ENCODE measurements at places on chromosomes 7 and 10.

DNA sequence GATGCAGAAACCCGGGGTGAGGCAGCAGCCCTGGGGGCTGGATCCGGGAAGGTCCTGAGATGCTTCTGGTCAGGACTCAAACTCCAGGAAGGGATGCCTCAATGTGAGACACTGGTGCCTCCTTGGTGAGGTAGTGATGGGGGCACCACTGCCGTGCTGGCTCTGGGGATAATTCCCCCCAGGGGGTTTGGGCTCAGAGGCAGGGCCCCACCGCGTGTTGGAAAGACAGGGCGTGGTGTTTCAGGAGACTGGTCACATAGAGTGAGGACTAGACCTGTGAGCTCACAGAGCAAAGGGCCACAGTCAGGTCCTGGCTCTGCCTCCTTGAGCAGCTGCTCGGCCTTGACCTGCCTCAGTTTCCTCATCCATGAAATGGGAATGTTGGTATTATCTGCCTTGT lies 361.9 kb downstream of the GLRX3 start:
- H3K36me3 ChIP-seq = no peaks in the 10 kb centered on the region
- H3K27me3 ChIP-seq = peaks cover 10% of the 10 kb centered on the region
- DNase-seq = no peak
- no peak overlapping the region for H3K27ac ChIP-seq

DNA sequence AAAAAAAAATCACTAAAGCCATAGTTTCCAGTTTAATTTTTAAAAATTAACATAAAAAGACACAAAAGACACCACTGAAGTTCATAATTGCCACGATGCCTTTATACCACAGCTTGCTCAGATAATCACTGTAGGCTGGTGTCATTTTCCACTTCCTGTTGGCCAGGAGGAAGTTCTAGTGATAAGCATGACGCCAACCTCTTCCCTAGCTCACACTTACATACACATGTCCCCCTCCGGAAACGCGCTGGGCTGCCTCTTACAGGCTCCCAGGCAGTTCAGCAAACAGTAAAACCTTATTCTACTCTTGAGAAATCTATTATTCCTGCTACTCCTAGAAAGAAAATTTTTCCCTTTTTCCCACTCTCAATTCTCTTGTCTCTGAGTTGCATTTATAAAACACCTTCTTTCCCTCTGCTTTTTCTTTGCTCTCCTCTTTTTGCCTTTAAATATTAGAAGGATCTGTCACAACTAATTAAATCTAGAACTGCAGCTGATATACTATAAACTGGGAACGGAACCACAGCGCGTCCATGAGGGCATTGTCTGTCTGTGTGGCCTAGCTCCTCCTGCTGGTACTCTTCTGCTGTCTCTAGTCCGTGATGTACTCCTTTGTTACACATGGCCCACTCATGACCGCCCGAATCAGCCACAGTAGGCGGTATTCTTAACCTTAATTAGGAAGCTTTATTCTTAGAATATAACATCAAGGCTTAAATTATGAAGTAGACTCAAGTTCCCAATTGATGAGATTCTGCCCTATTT lies 664.9 kb downstream of the CNTNAP2 start:
- peaks cover 3% of the 10 kb centered on the region for H3K27me3 ChIP-seq
- DNase-seq = no peak
- H3K36me3 ChIP-seq = no peaks in the 10 kb centered on the region
- H3K4me1 ChIP-seq = no peaks in the 10 kb centered on the region
- no peak overlapping the region for H3K27ac ChIP-seq

DNA sequence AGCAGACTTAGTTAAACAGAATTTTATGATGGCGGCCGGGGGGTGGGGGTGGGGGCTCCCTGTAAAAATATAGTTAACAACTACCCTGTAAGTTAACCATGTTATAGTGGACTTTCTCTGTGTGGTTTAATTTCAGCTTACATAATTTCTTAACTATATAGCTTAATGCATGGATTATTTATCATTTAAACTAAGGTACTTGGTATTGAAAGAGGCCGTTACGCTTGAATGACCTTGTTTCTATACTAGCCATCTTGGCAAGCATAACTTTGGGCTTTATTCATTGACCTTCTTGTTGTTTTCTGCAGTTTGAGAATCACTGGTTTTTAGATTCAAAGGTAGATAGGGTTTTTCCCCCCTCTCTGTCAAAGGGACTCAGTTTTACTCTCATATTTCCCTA lies 8.4 kb downstream of the EIF4EBP2 start:
- peaks cover 30% of the 10 kb centered on the region for H3K4me1 ChIP-seq
- H3K36me3 ChIP-seq = peaks cover 10% of the 10 kb centered on the region
- H3K27ac ChIP-seq = peak overlapping the region; percentile 18
- H3K27me3 ChIP-seq = no peaks in the 10 kb centered on the region

DNA sequence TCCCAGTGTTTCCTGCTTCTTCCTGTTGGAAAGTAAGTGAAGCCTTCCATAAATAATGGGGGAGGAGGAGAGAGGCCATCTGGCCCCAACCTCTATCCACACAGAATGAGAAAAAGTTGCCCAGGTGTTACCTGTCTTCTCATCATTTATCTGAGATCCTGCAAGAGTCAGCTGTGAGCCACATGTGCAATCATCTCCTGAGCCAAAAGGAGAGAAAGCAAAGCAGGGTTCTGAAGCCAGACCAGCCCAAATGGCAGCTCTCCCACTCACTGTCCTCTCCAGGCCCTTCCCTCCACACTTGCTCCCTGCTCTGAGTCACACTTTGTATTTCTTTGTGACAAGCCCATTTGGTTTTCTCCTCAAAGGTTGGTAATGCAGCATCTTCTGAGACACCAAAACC lies 65.9 kb downstream of the FAM204A start:
- peaks cover 45% of the 10 kb centered on the region for H3K27me3 ChIP-seq
- no peak overlapping the region for H3K4me3 ChIP-seq
- H3K27ac ChIP-seq = no peak overlapping the region
- H3K4me1 ChIP-seq = peaks cover 11% of the 10 kb centered on the region

DNA sequence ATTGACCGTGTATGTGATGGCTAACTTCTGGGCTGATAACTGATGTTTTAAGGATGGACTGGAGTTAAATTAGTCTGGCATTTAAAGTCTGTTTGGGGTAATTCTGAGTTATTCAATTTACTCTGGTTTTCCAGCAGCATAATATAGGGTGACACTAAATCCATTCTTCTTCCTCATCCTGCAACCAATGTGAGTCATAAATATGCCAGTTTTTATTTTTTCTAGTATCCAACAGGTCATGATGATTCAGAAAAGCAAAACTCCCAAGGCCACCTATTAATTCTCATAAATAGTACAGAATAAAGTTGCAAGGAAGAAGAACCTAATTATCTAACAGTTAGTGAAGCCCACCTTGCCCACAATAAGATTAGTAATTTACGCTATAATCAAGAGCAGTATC lies 7.5 kb upstream of the EPHB6 start:
- H3K27ac ChIP-seq = no peak overlapping the region
- DNase-seq = no peak
- no peaks in the 10 kb centered on the region for H3K36me3 ChIP-seq
- H3K4me1 ChIP-seq = peaks cover under 1% of the 10 kb centered on the region
- H3K27me3 ChIP-seq = peaks cover 11% of the 10 kb centered on the region

- no peak for DNase-seq
- H3K4me3 ChIP-seq = no peak overlapping the region
- no peak overlapping the region for H3K27ac ChIP-seq
- no peaks in the 10 kb centered on the region for H3K36me3 ChIP-seq
- H3K27me3 ChIP-seq = peaks cover 28% of the 10 kb centered on the region
Observed at GRCh38 chr7:32169228-32169627, 99.0 kb upstream of the PDE1C start.

GRCh38 chr10:47081264-47081663 lies 170.0 kb downstream of the PTPN20 start:
- H3K4me3 ChIP-seq = no peak overlapping the region
- H3K27me3 ChIP-seq = no peaks in the 10 kb centered on the region
- no peak overlapping the region for H3K27ac ChIP-seq
- H3K36me3 ChIP-seq = no peaks in the 10 kb centered on the region

- no peaks in the 10 kb centered on the region for H3K27me3 ChIP-seq
- H3K27ac ChIP-seq = no peak overlapping the region
- H3K4me3 ChIP-seq = no peak overlapping the region
- H3K4me1 ChIP-seq = no peaks in the 10 kb centered on the region
- H3K36me3 ChIP-seq = peaks cover 60% of the 10 kb centered on the region
Observed at GRCh38 chr7:107907790-107908189, 16.8 kb downstream of the DLD start.

DNA sequence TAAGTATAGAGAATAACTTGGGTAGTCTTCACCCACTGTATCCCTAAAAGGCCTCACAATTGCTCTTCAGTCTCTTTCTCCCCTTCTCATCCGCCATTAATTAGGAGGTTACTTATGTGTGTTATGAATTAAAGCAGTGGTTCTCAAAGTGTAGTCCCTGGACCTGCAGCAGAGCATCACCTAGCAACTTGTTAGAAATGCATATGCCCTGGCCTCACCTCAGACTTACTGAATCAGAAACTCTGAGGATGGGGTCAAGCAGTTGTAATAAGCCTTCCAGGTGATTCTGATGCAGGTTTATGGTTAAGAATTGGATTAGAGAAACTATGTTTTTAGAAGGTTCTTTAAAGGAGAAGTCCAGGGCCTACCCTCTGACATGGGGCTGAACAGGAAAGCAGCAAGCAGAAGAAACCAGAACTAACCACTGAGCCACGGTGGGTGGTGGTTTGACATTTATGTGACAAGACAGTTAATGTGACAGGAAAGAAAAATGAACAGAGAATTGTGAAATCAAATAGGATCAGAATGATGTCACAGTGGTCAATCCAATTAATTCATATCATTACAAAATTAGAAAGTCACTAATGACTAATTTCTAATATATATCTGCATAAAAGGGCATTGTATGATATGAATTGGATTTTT lies 37.6 kb downstream of the ENTPD1 start:
- H3K27ac ChIP-seq = no peak overlapping the region
- H3K36me3 ChIP-seq = no peaks in the 10 kb centered on the region
- H3K27me3 ChIP-seq = peaks cover 20% of the 10 kb centered on the region
- H3K4me3 ChIP-seq = no peak overlapping the region
- no peaks in the 10 kb centered on the region for H3K4me1 ChIP-seq
- no peak for DNase-seq

GRCh38 chr7:42235741-42236161 lies 1.3 kb downstream of the GLI3 start:
- peak overlapping the region; percentile 89 for H3K4me3 ChIP-seq
- peaks cover 80% of the 10 kb centered on the region for H3K4me1 ChIP-seq
- no peaks in the 10 kb centered on the region for H3K36me3 ChIP-seq
- no peaks in the 10 kb centered on the region for H3K27me3 ChIP-seq
- no peak for DNase-seq
- H3K27ac ChIP-seq = peak overlapping the region; percentile 89

DNA sequence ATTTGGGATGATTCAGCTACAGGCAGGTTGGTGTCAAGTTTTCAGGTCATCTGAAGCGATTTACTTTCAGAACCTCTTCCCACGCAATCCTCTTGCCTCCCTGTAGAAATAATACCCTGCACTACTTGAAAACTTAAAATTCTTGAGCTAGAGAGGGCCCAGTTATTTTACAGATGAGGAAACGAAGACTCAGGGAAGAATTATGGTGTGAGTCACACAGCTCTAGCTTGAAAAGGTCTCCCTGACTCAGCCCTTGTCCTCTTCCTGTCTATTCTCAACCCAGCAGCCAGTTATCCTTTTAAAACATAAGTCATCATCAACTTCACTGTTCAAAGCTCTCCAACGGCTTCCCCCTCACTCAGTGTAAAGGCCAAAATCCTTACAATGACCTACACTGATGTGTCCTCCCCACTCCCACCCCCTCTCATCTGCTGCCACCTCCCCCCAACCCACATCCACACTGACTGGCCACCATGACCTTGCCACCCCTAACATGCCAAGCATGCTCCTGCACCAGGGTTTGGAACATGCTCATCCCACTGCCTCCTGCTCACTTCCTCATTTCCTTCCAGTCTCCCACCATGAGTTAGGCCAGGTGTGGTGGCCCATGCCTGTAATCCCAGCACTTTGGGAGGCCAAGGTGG lies 3.4 kb downstream of the DNMBP start:
- no peak overlapping the region for H3K4me3 ChIP-seq
- H3K36me3 ChIP-seq = peaks cover 4% of the 10 kb centered on the region
- DNase-seq = no peak
- peak overlapping the region; percentile 60 for H3K27ac ChIP-seq
- no peaks in the 10 kb centered on the region for H3K27me3 ChIP-seq

DNA sequence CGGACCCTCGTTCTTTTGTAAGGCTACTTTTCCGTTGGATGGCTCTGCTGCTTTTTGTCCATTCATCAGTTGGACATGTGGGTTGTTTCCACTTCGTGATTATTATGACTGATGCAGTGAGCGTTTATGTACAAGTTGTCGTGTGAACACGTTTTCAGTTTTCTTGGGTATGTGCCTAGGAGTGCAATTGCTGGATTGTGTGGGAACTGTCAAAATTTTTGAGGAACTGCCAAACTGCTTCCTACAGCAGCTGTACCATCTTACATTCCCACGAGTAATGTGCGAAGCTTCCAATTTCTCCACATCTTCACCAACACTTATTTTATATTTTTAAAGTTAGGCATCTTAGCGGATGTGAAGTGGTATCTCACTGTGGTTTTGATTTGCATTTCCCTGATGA lies 10.4 kb downstream of the FKBP6 start:
- H3K36me3 ChIP-seq = no peaks in the 10 kb centered on the region
- H3K4me1 ChIP-seq = peaks cover 22% of the 10 kb centered on the region
- no peaks in the 10 kb centered on the region for H3K27me3 ChIP-seq
- H3K4me3 ChIP-seq = no peak overlapping the region

DNA sequence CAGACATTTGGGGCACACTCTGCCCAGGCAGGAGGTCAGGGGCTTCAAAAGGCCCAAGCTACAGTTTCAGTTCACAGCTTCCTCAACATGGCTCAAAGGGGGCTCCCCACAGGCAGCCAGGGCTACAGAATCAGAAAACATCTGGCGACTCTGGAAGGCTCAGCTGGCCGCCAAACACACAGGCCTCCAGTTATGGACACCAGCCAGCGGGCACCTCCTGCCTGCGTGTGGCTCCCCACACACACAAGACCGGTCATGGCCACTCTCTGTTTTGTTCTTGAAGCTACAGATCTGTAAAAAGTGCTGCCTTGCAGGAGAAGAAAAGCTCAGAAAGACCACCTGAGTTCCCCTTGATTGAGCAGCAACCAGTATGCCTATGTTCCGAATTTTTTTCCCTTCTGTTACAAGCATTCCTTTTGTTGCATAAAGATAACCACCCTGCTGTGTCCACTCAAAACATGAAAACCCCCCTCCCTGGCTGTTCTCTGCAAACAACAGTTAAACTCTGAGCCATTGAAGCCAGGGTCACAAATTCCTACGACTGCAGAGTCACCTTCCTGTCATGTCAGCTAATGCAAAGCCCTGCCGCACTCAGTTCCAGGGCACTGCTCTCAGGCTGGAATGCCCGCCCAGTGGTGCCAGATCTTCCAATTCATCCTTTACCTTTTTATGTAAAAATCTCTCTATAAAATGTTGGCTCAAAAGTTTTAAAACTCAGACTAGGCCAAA lies 33.6 kb downstream of the VSTM4 start:
- H3K36me3 ChIP-seq = no peaks in the 10 kb centered on the region
- peaks cover 37% of the 10 kb centered on the region for H3K27me3 ChIP-seq
- no peaks in the 10 kb centered on the region for H3K4me1 ChIP-seq

DNA sequence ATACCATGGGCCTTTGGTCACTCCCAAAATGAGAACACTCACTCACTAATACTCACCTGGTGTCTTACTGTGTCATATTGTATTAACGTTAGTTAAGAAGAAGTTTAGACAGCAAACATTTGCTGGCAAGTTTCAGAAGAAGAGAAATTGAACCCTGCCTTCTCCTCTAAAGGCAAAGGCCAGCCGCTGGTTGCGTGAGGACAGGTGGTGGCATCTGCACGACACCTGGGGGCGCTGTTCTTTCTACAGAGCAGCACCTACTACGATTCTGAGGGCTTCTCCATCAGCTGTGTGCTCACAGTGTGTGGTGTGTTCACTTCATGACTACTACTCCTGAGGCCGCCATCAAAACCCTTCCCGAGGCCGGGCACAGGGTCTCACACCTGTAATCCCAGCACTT lies 17.9 kb upstream of the CLEC2L start:
- no peak overlapping the region for H3K27ac ChIP-seq
- H3K36me3 ChIP-seq = no peaks in the 10 kb centered on the region
- peaks cover 4% of the 10 kb centered on the region for H3K4me1 ChIP-seq
